ENCODE measurements at places on chromosomes 3 and 15. TPM values are rescaled to one million over a fixed set of nuclear protein-coding genes. Genes with fewer than 3 reads are reported as not detected.

Gene SNAP23
- 106 TPM for total RNA-seq

Gene GABRB3
- 0.05 TPM for total RNA-seq

Gene IFT57
- total RNA-seq: 20.1 TPM

Gene BCHE
- 29.1 TPM for total RNA-seq

Gene RBP2
- total RNA-seq: not detected

Gene ERC2
- total RNA-seq: 0.19 TPM

Gene STARD5
- 1.4 TPM for total RNA-seq

Gene INSYN1
- total RNA-seq: 0.05 TPM

Gene SLC33A1
- total RNA-seq: 34.0 TPM

Gene FAM3D
- total RNA-seq: 0.18 TPM

Gene HYAL1
- total RNA-seq: 1.2 TPM

Gene BOC
- total RNA-seq: 4.2 TPM

Gene ZIC4
- not detected for total RNA-seq

Gene SAXO2
- total RNA-seq: not detected

Gene SLC2A2
- not detected for total RNA-seq

Gene CADM2
- not detected for total RNA-seq

Gene OXNAD1
- 6.8 TPM for total RNA-seq
